ENCODE measurements at places on chromosomes 4 and X.
A peak's percentile ranks its signal among the peaks of the same experiment; 100 is the strongest.

DNA sequence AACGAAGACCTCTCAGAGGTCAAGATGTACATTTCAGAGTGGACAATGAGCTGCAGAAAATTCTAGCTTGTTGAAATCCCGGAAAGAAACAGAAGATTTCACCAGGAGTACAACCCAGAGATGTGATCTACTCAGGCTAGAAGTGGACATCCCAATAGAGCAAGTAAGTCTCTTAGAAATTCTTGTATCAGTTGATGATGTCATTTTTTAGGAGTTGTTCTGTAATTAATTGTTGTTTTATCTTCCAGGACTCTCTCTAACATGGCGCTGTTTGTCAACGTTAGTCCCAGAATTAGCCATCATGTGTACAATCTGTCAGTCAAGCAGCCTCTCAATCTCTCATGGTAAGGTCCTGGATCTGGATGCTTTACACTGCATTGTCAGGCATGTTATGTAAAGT is 174.4 kb downstream of the GRIA3 start:
- no peak for DNase-seq

- DNase-seq, result no peak
Observed at GRCh38 chr4:180932370-180933001, 1310.7 kb upstream of the TENM3 start.

DNA sequence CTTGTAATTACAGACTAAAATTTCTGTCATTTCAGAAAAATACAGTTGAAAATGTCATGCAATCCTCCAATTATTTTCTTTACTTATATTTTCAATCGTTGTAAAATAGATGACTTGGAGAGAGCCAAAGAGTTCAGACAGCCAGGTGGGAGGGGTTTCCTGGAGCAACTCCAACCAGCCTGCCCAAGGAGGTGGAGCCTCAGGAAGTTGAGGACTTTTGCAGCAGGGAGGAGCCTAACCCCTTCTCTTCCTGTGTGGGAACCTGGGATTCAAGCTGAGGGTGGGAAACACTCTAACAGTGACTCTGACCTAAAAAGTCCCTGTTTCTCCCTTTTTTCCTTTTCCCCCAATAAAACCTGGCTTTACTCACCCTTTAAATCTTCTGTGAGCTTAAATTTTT is 72.2 kb upstream of the GABRG1 start:
- DNase-seq, result no peak

GRCh38 chr4:24763631-24764297 is 31.6 kb upstream of the SOD3 start:
- DNase-seq, result no peak

GRCh38 chrX:120677004-120677652 is 47.3 kb upstream of the C1GALT1C1 start:
- DNase-seq, result no peak

GRCh38 chr4:169397762-169398161 is 127.0 kb upstream of the SH3RF1 start:
- DNase-seq, result no peak

DNA sequence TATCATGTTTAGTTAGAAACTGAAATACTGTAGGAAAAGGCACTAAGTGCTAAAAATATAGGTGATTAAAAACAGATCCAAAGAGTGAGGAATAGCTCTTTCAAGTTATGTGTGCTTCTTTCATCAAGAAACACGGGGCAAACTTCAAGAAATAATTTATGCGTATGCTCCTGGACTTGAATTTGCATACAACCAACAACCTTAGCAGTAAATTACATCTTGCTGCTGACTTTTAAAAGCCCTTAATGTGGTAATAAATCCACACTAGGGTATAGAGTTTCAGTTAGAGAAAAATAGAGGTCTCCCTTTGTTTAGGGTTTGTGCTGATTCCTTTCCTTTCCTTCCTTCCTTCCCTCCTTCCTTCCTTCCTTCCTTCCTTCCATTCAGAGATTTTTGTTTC is 94.5 kb upstream of the GC start:
- no peak for DNase-seq

DNA sequence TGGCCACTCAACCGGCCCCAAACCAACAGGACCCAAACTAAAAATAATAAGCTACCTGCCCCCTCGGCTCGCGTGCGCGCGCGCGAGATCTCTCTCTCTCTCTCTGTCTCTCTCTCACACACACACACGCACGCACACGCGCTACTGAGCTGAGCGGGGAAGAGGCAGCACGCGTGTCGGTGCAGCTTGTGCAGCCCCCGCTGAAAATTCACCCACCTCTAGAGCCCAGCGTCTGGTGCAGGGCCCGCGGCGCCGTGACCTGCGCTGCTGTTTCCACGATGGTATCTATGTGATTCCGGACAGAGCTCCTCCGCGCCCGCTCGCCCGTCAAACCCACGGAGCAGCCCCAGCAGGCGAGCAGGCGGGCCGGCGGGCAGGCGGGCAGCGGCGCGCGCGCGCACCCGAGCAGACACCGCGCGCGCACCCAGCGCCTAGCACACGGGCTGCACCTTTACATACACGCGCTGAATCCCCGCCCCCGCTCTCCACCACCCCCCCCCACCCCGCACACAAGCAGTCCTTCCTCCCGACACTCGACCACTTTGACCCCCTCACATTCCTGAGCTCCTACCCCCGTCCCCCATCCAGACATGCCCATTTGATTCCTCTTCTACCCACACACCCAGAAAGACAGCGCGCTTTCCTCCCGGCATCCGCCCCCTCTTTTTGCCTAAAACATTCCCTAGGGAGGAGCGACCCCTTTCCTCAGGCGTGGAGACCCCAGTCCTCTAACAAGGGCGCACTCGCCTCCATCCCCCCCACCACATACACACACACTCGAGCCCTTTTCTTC is 1.0 kb downstream of the SLITRK4 start:
- no peak for DNase-seq

- peak; percentile 27 for DNase-seq
Observed at GRCh38 chr4:135838889-135839288, 1637.3 kb upstream of the PABPC4L start.

GRCh38 chrX:41118156-41118555 is 32.9 kb downstream of the USP9X start:
- DNase-seq, result no peak

GRCh38 chrX:154348114-154348531 is 26.3 kb downstream of the FLNA start:
- no peak for DNase-seq

DNA sequence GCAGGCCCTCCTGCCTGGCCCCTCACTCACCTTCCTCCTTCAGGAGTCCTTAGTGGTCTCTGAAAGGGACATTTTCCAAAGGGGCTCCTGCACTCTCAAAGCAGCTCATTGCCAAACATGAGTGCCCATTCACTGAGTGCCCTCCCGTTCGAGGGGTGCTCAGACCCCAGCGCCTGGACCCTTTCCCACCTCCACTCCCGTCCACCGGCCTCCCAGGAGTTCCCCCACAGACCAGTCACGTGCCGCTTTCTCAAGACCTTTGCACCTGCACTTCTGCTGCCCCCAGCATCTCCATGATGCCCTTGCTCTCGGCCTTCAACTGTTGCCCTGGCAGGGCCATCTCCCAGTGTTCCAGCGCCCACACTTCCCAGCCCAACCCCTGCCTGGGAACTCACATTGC is 89.5 kb downstream of the ADRA2C start:
- no peak for DNase-seq

DNA sequence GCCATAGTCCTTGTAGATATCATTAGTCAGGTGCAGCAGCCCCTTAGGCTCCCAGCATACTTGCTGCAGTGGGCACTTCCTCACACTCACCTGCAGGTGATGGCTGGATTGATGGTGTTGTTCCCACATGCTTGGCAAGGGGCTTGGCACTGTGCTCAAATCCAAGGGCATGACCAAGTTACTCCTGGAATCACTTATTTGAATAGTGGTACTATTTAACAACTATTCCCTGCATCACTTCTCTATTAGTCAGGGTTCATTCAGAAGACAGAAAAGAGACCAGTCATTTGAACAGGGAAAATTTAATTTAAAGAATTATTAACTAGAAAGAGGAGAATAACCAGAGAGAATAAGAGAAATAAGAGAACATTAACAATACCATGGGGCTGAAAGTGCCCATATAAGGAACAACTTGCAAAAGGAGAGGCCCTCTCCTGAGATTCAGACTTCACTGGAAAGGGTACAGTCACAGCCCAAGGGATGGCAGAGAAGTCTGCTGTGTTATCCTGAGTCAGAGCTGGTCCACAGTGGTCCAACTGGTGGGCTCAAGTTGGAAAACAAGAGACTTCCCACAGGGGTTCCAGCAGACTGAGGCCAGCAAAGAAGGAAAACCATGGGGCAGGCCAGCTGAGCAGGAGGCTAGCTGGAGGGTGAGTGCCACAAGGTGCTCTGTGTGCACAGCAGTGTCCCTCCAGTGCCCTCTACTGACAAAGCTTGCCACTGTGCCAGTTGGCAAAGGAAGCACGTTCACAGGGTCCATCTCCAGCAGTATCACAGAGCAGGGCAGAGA is 9.8 kb downstream of the SPP1 start:
- peak; percentile 80 for DNase-seq

DNA sequence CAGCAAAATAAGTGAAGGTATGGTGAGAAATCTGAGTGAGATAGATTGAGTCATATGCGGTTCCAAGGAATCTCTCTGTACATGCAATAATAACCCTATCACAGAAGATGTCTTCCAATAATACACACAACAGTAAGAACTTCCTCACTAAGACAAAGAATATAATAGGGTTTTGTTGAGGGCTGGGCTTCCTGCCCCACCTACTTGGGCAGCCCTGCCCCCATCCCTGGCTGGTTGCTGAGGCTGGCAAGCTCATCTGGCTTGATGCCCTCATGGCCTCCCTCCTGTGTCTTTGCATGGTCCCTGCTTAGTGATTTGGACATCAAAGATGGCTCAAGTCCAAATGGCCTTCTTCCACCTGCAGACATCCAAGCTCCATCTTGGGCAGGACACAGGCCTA is 2.7 kb downstream of the GEMIN8 start:
- DNase-seq, result peak; percentile 54

DNA sequence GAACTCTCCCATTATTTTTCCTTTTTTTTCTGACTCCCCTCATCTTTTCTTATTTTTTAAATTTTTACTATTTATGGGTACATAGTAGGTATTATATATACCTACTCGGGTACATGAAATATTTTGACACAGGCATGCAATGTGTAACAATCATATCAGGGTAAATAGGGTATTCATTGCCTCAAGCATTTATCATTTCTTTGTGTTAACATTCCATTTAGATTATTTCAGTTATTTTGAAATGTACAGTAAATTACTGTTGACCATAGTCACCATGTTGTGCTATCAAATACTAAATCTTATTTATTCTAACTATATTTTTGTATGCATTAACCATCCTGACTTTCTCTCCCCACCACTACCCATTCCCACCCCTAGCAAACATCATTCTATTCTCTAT is 33.8 kb upstream of the SLIT2 start:
- DNase-seq, result no peak

DNA sequence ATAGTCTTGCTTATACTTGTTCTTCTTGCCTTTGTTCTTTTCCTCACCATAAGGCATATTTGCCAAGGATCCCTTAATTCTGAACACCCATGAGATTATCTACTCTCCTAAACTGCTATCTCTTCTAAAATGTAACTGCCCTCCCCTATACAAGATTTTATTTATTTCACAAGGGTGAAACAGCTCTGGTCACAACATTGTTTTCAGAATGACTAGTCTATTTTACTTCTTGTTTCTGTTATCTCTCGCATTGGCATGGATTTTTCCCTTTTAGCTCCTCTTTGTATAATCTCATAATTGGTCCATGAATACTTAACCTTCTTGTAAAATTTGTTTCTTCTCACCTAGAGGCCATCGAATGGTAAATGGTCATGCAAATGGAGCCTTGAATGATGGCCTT is 17.2 kb upstream of the COL25A1 start:
- no peak for DNase-seq

GRCh38 chr4:157300701-157301100 is 80.2 kb downstream of the GRIA2 start:
- DNase-seq, result peak; percentile 47

GRCh38 chr4:153143527-153144348 is 60.5 kb upstream of the TRIM2 start:
- DNase-seq, result peak; percentile 49

- DNase-seq, result no peak
Observed at GRCh38 chrX:37676811-37677210, 8.8 kb upstream of the XK start.

- no peak for DNase-seq
Observed at GRCh38 chr4:101156619-101157310, 190.6 kb downstream of the PPP3CA start.

DNA sequence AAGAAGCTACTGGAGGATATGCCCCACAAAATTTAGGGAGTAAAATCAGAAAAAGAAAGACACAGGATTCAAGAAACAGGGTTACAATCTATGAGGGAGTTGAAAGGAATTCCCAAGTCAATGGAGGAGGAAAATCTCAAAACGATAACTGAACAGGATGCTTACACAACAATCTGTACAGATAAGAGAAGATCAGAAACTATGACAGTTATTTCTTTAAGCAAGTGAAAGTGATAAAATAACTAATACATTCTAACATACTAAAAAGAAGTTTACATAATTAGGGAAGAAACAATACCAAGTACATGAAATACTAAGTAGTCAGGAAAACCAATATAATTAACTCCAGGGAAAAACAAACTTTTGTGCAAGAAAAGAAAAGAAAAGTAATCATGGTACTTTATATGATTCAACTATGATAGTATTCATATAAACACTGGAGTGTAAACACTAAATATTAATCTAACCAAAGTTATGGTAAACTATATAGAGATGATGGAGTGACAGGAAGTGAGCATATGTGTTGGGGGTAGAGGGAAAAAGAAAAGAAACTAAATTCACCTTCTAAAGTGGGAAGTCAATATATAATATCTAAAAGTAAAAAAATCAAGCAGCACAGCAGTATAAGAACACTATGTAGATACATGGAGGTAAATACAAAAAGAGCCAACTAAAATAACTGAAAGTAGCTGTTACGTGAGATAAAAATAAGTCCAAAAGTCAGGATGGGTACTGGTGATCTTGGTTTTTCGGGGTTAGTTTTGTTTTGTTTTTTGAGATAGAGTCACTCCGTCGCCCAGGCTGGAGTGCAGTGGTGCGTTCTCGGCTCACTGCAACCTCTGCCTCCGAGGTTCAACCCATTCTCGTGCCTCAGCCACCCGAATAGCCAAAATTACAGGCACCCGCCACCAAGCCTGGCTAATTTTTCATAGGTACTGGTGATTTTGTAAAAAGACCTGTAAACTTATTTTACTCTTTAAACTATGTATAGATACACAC is 99.3 kb downstream of the TEX11 start:
- no peak for DNase-seq

DNA sequence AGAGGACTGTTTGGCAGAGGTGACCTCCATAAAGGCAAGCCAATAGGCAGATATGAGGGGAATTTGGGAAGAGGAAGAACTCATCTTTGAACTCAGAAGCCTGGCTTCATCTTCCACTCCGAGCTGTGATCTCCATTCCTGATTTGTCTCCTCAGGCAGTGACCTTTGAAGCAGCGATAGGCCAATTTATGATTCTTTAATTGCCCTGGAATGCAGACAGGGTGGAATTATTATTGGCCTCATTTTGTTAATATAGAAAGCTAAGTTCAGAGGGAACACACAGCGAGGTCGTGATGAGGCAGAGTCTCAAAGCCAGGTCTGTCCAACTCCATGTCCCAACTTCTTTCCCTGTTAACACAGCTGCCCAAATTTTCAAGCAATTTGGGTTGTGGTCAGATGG is 16.9 kb downstream of the RTL5 start:
- no peak for DNase-seq

- DNase-seq, result no peak
Observed at GRCh38 chr4:139184129-139184528, 7.1 kb upstream of the ELF2 start.

Measured in COR-L47 (cell line).